ENCODE measurements at places on chromosomes 12 and 14.

GRCh38 chr14:47744155-47744554 is 68.8 kb upstream of the MDGA2 start:
- no peak for DNase-seq

GRCh38 chr14:104239185-104239775 is 100.9 kb downstream of the KIF26A start:
- no peak for DNase-seq

DNA sequence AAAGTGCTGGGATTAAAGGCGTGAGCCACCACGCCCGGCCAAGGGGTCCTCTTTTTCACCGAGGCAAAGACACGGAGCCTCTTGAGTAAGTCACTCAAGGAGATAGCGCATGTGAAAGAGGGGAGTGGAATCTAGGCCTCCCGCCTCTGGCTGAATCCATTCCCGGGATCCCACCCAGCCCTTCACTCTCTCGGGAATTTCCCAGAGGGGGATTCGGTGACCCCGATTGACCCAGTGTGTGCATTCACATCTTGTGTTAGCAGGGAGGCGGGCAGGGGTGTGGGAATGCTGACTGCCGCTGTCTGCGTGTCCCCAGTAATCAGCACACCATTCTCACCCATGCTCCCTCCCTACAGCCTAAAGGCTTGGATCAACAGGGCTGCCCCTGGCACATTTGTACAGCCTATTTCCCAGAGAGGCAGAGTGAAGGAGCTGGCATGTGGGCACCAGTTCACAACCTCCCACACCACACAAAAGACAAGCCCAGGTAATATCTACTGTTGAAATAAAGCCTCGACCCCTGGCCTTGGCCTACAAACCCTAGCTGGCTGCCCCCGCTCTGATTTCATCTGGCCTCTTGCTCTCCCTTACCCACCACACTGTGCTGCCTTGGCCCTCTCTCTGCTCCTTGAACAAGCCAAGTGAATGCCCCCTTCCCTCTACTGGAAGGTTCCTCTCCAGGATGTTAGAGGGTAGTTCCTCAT is 1.3 kb upstream of the LTBP2 start:
- DNase-seq, result no peak

- DNase-seq, result no peak
These were observed 87.6 kb downstream of the GALNT8 start for GRCh38 chr12:4807813-4808212.

DNA sequence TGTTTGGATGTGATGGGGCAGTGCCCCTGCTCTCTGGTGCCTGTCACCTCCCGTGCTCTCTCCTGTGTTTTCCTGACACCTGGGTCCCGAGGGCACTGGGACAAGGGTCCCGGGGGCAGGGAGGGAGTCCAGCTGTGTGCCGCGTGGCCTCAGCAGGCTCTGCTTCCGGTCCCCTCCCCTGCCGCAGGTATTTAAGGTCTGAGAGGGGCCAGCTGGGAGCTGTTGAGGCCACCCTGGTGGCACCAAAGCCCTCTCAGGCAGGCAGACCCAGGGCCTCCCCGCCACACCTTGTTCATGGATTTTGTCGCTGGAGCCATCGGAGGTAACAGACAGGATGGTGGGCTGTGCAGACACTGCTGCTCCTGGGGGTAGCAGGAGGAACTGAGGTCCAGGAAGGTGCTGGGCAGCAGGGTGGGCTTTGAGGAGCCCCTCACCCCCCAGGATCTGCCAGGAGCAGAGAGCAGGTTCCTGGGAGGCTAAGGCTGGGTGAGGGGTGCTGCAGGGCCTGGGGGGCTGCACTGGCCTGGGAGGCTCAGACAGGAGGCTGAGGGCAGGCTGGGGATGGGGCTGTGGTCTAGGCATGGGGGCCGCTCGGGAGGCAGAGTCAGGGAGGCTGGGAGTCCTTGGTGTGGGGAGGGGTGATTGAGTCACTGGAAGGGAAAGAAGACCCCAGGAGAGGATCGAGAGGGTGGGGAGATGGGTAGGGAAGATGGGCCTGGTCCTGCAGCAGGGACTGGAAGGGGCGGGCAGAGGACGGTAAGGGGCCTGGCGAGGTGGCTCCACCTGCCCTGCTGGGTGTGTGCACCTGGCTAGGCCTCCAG is at the start of gene SLC25A47:
SLC25A47 (plus strand) TSS at position 219 of the 821 bp plus-strand sequence; CDS start at position 295, 76 bp downstream.
- no peak for DNase-seq

- DNase-seq, result peak; percentile 19
These were observed 64.7 kb downstream of the ZNF641 start for GRCh38 chr12:48285751-48286650.

- DNase-seq, result peak; percentile 42
These were observed 107.0 kb downstream of the HELB start for GRCh38 chr12:66409195-66409871.

GRCh38 chr14:105601360-105602242 is 75.2 kb downstream of the TMEM121 start:
- DNase-seq, result no peak

DNA sequence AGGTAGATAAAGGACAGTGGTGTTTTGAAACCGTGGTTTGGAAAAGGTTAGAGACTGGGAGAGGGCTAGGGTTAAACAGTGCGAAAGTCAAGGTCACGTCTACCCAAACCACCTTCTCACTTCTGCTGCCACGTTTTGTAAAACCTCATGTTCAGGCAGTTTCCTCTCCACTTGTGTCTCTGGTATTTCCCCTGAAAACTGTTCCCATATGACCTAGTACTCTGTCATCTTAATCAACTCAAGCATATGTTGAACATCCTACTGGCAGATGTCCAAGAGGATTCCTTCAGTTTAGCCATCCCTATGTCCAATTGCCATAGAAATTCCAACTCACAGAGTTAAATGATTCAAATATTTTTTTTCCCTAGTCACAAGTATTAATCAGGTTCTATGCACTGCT is 17.4 kb downstream of the CLEC4C start:
- DNase-seq, result no peak
